ENCODE measurements at places on chromosomes 2 and 18.

DNA sequence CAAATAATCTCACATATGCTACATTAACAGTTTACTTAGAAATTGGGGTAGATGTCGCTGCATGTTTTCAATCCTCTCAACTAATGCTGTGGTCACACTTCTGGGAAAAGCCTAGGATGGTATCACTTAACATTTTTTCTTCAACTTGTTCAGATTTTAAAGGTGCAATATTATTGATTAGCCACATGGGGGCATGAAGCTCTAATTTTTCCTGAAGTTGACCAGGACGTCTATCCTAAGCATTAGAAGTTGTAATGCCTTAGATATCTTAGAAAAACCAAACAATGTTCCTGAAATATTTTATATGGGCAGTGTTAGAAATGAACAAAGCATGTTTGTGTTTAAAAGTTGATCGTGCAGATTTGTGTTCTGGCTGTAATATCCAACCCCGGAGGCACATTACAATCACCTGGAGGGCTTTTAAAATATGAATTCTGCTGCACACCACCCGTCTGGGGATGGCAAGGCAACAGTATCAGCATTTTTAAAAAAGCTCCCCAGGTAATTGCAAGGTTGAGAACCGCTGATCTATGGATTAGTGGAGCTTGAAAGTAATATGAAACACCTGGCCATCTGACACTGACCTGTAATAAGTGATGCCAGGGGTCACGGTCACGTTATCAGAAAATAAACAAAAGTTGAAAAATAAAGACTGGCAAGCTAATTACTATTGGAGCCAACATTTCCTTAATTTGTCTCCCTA lies 100.5 kb upstream of the LMAN1 start:
- DNase-seq: no peak

- DNase-seq: no peak
These were observed 56.6 kb downstream of the ZNF804A start for GRCh38 chr2:184654945-184655344.

DNA sequence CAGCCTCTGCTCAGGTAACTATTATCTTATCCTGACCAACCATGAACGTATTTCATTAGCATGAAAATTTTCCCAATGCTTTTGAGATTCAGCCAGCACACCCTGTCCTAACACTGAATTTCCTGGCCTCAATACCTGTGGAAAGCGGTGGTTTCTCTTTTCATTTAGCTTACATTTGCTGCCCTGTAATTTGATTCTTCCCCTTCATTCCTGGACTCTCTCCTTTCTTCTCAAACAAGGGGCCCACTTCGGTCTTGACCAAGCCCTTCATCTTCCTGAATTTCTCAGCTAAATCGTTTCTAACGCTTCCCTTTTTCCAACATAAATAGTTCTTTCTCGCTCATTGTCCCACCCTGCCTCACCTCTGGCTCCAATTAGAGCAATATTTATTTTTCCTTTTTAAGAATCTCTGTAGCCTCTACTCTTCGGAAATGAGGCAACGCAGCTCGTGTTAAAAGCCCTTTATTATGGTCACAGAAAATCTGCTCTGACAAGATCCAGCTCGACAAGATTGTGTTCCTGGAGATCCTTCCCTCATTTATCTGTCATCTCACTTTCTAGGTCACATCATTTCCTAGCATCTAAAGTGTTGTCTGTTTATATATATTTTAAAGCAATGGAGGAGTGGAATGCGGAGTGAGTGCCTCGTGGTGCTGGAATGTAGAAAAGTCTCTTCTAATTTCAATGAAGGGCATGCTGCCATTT lies 49.5 kb upstream of the BCL11A start:
- no peak for DNase-seq

DNA sequence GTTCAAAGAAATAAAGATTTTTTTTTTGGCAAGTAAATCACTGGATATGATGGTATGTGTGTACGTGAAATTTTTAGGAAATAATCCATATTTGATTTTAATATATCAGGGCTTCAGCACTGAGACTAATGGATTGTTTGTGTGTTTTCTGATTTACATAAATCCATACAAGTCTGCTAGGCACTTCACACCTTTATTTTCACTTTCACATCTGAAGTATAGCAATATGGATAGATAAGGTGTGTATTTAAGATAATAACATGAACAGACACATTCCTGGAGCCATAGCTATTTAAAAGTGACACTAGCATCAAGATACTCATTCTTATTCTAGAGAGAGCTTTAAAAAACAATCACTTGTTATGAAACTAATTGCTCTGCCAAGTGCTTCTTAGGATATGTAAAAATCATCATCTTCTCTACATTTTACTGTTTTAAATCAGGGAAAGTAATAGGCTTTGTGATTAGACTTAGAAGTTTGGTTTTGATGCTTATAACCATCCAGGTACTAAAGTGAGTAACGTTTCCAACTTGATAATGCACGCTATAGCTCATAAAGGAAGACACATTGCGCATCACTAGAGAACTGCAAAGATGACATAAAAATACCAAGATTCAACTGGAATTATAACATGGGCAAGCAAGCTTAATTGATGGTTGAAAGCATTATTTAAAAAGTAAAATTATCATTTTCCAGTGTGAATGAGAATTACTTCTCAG lies 208.9 kb downstream of the ZEB2 start:
- DNase-seq: no peak

GRCh38 chr2:149488706-149489440 lies 98.7 kb downstream of the MMADHC start:
- DNase-seq: no peak

DNA sequence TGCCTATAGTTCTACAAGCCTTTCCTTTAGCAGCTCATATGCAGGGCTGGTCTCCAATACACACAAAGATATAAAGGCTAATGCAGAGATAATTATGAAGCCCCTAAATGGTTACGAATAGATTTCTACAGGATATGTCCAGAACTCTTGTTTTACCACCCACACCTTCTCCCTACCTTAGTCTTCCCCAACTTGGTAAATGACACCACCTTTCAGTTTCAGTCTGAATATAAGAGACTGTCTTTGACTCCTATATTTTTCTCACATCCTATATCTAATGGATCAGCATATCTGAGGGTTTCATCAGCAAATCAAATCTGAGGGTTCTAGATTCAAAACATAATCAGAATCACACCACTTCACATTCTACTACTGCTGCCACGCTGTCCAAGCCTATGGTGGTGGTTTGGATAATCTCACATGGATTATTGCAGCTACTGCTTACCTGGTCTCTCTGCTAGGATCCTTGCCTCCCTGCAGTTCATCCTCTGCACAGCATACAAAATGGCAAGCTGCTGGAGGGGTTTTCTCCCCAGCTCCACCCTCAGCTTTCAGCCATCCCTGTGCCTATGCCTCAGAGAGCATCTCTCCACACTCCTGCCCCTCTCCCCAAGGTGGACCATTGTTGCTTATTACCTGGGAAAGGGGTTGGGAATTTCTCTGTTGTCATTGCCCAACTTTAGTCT lies 178.0 kb upstream of the SPOPL start:
- no peak for DNase-seq

DNA sequence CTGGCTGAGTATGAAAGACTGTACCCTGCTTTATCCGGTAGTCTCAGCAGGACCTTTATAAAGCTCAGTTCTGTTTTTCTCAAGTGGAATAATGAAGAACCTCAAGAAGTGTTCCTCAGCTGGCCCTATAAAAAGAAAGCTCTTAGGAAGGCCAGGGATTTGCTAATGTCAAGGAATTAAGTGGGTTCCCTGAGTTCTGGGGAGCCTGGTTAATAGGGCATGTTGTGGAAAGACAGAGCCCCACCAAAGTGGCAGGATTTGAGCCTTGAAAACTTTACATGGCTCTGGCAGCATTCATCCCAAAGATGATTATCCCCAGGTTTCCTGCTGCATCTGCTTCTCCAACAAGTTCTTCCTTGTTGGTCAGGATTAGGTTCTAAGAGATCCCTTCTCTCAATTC lies 6.9 kb upstream of the DYSF start:
- DNase-seq: no peak

DNA sequence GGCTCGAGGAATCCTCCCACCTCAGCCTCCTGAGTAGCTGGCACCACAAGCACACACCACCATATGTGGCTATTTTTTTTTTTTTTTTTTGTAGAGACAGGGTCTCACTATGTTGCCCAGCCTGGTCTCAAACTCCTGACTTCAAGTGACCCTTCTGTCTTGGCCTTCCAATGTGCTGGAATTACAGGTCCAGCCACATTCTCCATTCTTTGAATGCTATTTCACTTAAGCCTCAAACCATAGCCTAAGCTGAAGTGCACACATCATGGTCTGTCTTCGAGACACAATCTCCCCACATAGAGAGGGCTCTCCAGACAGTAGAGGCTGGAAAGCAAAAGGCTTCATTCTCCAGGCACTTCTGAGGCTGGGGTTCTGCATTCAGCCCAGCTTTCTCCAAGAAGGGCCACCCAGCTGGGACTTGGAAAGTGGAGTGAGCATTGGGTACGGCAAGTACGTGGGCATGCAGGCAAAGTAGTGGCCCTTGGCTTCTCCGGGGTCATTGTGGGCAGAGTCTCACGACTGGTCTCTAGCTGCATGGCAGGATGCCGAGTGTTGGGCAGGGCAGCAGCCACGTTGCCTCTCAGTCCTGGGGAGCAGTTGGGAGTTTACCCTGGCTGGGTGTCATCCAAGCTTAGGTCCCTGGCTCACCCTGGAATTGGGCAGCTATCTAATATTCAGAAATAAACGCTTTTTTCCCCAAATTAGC lies 78.2 kb upstream of the SMAD7 start:
- no peak for DNase-seq

GRCh38 chr2:153005071-153005730 lies 286.8 kb downstream of the ARL6IP6 start:
- no peak for DNase-seq

All from mucosa of gallbladder (tissue), 1 donor.